ENCODE measurements at places on chromosomes 7 and 10. TPM values are rescaled to one million over a fixed set of nuclear protein-coding genes. Genes with fewer than 3 reads are reported as not detected.
A peak's percentile ranks its signal among the peaks of the same experiment; 100 is the strongest.

DNA sequence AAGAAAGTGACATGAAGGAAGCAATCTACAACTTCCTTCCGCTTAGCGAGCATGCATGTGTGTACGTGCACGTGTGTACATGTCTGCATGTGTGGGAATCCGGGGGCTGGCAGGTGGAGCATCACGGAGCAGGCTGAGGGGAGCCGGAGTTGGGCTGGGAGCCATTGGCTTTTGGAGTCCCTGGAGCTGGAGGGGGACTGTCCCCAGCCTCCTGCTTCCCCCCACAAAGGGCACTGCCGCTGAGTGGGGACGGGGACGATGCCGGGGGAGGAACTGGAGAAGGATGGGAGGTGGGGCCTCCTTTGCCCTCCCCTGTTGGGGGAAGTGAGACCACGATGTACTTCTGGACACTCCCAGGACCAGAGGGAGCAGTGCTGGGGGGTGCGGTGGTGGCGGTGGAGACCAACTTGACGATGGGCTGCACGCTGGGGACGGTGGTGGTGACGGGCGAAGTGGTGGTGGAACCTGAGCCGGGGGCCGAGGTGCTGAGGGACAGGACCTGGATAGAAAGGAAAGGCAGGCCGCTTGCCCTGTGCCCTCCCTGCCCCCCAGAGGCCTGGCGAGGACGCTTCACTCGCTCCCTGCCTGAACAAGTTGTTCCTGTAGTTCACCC lies 5.8 kb downstream of the AP4M1 start:
- no peaks in the 10 kb centered on the region for H3K27me3 ChIP-seq
- no peak overlapping the region for H3K27ac ChIP-seq
- H3K4me1 ChIP-seq: peaks cover 7% of the 10 kb centered on the region

DNA sequence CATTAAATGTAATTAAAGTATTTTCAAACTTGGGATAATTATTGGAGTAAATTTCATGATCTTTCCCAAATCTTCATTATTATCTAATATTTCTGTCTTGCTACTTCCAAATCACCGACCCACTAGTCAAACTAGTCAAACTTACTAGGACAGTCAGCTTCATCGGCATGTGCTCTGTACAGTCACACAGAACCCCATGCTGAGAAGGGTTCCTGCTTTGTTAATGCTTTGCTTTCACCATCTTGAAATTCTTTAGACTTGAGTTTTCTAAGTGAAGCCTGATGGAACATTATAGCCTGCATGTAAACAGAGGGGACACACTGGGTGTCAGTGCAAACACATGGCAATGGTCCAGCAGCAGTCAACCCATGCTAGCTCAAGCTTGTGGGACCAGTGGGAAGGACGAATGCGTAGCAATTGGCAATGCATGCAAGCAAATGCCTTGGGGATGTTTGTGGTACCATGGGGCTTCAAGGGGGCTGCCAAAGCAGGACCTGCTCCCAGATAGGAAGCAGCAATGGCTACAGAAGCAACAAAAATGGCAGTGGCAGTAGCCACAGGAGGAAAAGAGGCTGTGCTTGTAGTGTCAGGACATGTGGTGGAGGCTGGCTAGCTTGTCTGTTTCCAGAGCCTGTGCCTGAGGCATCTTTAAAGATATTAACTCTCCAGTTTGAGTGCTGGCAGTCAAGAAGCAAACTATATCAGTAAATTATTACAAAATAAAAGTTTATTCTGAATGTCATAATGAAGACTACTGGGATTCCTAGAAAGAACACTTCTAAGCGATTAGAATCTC lies 441.1 kb upstream of the SEMA3D start:
- H3K27me3 ChIP-seq: no peaks in the 10 kb centered on the region
- no peak for DNase-seq
- H3K4me3 ChIP-seq: no peak overlapping the region
- H3K4me1 ChIP-seq: no peaks in the 10 kb centered on the region

GRCh38 chr7:39948375-39948955 lies 1.6 kb upstream of the CDK13 start:
- peaks cover 2% of the 10 kb centered on the region for H3K4me1 ChIP-seq
- H3K27me3 ChIP-seq: no peaks in the 10 kb centered on the region
- peak overlapping the region; percentile 63 for H3K4me3 ChIP-seq
- peaks cover 3% of the 10 kb centered on the region for H3K36me3 ChIP-seq
- peak overlapping the region; percentile 71 for H3K27ac ChIP-seq
- no peak for DNase-seq

GRCh38 chr7:157537056-157537455 lies 200.3 kb downstream of the DNAJB6 start:
- no peak overlapping the region for H3K27ac ChIP-seq
- no peaks in the 10 kb centered on the region for H3K27me3 ChIP-seq
- DNase-seq: no peak
- H3K36me3 ChIP-seq: no peaks in the 10 kb centered on the region

The EPO gene
- not detected for total RNA-seq
